ENCODE measurements at places on chromosomes 12 and 14.

- DNase-seq = peak; percentile 9
Observed at GRCh38 chr12:5945071-5946008, at the start of gene ANO2. Gene ANO2 (minus strand): TSS chr12:5945259. CDS start chr12:5945217, 42 bp downstream.

GRCh38 chr12:113486722-113487121 lies 15.1 kb upstream of the LHX5 start:
- no peak for DNase-seq

DNA sequence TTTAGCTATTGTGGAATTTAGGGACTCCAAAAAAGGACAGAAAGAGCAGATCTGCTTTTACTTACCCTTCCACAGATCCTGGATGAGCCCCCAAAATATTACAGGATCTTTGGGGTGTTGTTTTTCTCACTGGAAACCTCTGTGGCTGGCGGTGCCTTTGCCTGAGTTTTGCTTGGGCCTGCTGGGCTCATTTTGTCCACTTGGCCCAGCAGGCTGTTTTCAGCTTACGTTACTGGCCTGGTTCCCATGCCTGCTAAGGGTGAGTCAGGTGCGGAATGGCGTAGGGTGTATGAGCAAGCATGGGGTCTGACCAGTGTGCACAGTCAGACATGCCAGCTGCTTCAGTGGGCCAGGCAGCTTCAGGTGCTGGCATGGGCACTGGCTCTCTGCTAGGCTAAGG lies 45.8 kb downstream of the HSD17B6 start:
- no peak for DNase-seq

- no peak for DNase-seq
Observed at GRCh38 chr14:23089498-23090253, 5.3 kb downstream of the ACIN1 start.

GRCh38 chr14:100629098-100629497 lies 41.9 kb upstream of the BEGAIN start:
- DNase-seq = no peak

DNA sequence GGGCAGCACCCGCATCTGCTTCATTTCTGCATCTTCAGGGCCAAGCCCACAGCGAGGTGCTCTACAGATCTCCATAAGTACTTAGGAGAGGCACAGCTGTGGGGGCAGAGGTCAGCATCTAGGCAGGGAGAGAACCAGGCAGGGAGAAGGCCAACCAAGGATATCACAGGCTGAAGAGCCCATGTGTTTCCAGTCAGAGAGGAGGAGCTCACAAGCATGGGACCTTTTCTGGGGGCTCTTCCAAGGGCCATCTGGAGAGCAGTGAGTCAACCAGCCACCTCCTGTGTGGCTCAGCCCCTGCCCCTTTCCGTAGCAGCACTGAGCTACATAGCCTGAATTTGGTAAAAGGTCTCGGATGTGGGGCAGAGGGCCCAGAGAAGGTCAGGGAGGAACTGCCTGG lies 78.5 kb downstream of the ARL6IP4 start:
- DNase-seq = no peak

- DNase-seq = no peak
Observed at GRCh38 chr14:30299915-30300314, 259.0 kb upstream of the G2E3 start.

DNA sequence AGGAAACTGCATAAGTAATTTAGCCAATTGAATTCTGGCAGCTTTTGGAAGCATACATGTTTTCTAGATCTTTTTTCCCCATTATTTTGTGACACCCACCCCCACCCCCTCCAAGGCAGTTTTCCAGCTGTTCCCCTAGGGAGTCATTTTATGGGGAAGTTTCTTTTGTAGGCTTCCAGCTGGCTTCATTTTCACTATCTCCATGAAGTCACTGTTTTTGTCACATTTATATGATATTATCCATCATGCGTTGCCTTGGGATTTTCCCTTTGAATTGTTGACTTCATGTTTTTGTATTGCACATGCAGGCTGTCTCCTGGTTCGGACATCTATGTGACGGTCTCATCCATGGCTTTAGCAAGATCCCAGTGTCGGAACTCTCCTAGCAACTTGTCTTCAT lies 233.6 kb upstream of the RGS6 start:
- DNase-seq = no peak

- DNase-seq = peak; percentile 90
Observed at GRCh38 chr14:60632777-60633176, 16.5 kb downstream of the SIX1 start.

DNA sequence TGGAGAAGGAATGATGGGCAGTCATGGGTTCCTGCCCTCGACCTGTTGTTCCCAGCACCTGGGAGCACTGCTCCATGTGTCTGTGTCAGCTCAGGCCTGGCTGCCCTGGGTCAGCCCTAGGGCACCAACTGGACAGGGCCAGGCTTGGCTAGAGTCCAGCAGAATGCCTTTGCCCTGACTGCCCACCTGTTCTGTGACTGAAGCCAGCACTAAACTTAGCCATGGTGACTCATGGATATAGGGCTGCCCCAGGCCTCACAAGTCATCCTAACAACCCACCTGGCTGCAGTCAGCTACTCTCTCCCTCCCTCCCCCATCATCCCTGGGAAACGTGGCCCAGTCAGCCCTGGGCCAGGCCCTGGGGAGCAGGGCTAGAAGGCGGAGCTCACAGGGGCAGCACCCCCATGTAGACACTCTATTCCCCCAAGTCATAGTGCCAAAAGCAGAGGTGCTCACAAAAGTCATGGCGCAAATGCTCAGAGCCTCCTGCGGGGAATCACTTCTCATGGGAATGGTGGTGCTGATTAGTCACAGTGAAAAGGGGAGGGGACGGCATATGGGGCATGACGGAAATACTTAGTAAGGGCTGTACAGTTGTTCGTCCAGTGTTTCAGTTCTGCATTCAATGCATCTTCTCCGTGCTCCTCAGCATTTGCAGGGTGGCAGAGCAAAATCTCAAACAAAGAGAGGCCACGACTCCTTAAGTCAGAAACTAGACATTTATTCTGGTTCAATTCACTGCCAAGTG lies 52.0 kb upstream of the NTF3 start:
- DNase-seq = no peak

DNA sequence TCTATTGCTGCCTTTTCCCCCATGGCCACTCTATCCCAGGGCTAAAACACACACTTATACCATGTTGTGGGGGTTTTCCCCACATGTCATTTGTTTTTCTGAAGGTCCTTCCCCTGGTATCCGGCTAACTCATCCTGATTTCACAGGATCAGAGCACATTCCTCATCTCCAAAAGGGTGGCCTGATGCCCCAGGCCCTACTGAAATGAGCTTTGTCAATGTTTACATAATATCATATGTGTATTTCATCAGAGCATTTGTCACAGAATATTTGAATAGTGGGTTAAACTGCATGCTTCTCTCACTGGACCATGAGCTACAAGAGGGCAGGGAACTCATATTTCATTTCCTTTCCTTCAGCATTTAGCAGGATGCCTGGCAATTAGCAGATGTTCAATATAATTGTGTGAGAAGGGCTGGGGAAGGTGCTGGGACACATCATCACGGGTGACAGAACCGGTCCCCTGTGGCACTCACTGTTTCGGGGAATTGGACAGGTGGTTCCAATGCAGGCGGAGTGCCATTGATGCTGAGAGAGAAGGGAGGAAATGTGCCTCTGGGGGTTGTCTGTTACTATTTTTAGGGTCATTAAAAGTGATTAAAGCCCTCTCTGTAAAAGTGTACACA lies 26.8 kb downstream of the EMP1 start:
- DNase-seq = peak; percentile 18

- DNase-seq = no peak
Observed at GRCh38 chr14:52352569-52352968, 38.5 kb downstream of the PTGER2 start.

DNA sequence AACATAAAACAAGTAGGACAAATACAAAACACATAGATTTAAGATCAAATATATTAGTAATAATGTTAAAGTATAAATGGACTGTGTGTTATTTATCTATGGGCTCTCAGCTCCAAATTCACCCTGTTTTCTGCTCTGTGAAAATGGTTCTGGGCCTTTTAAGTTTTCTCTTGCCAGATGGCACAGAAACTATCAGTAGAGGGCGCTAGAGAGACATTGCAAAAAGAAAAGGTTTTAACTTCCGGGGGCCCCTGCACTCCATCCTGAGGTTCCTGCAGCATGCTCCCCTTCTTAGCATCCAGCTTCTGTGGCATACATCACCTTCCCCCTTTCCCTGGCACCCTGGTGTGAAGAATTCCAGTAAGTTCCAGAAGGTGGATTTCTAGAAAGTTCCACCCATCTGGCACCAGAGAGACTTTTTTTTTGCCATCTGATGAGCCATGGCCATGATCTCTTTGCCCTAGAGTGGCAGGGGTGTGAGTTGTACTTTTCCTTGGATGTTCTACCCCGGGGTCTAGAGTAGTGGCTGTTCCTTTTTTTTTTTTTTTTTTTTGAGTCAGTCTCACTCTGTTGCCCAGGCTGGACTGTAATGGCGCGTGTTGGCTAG lies 29.3 kb downstream of the ZCRB1 start:
- no peak for DNase-seq

- no peak for DNase-seq
Observed at GRCh38 chr12:62760779-62761178, 174.2 kb downstream of the PPM1H start.

- no peak for DNase-seq
Observed at GRCh38 chr12:116026346-116026745, 251.1 kb downstream of the MED13L start.
